ENCODE measurements at places on chromosomes 16 and 17. TPM values are rescaled to one million over a fixed set of nuclear protein-coding genes. Genes with fewer than 3 reads are reported as not detected.

The TSPOAP1 gene
- polyA plus RNA-seq, result 26.0 TPM

The GPRC5B gene
- 24.9 TPM for polyA plus RNA-seq

The MSI2 gene
- 8.3 TPM for polyA plus RNA-seq

The KRTAP16-1 gene
- not detected for polyA plus RNA-seq

The ELAC2 gene
- polyA plus RNA-seq, result 30.6 TPM

The CIBAR2 gene
- polyA plus RNA-seq, result 1.5 TPM

The CACNG3 gene
- not detected for polyA plus RNA-seq

The UTS2R gene
- polyA plus RNA-seq, result not detected

The ITGA2B gene
- 0.53 TPM for polyA plus RNA-seq

The CRYM gene
- 0.75 TPM for polyA plus RNA-seq

The GAS7 gene
- polyA plus RNA-seq, result 21.2 TPM

The ARL5C gene
- not detected for polyA plus RNA-seq

The DLX3 gene
- 0.68 TPM for polyA plus RNA-seq

The GRIN2A gene
- polyA plus RNA-seq, result 0.15 TPM

The CCDC154 gene
- 0.31 TPM for polyA plus RNA-seq

The TBC1D26 gene
- polyA plus RNA-seq, result not detected

The SPATA22 gene
- not detected for polyA plus RNA-seq

The CHST4 gene
- not detected for polyA plus RNA-seq

The MSRB1 gene
- polyA plus RNA-seq, result 48.9 TPM

The TBC1D3C gene
- polyA plus RNA-seq, result not detected

The MT4 gene
- not detected for polyA plus RNA-seq

The HSD17B2 gene
- 25.7 TPM for polyA plus RNA-seq

The KRTAP2-2 gene
- not detected for polyA plus RNA-seq

The NAGS gene
- polyA plus RNA-seq, result 1.2 TPM

The PDIA2 gene
- polyA plus RNA-seq, result 584 TPM

The CLEC16A gene
- 8.6 TPM for polyA plus RNA-seq

The PPY gene
- polyA plus RNA-seq, result not detected

The NTN3 gene
- not detected for polyA plus RNA-seq

The KRTAP2-3 gene
- polyA plus RNA-seq, result not detected

The CLEC3A gene
- not detected for polyA plus RNA-seq

The CA5A gene
- not detected for polyA plus RNA-seq

The CACNG4 gene
- 0.33 TPM for polyA plus RNA-seq

The FOXC2 gene
- 0.08 TPM for polyA plus RNA-seq

The KLHL10 gene
- polyA plus RNA-seq, result not detected

The NOL11 gene
- polyA plus RNA-seq, result 28.8 TPM

The DNAI2 gene
- not detected for polyA plus RNA-seq

The MPP2 gene
- 2.0 TPM for polyA plus RNA-seq

Data from stomach (tissue), 19 donors.